ENCODE measurements at places on chromosomes 1 and 21. TPM values are rescaled to one million over a fixed set of nuclear protein-coding genes. Genes with fewer than 3 reads are reported as not detected.

DNA sequence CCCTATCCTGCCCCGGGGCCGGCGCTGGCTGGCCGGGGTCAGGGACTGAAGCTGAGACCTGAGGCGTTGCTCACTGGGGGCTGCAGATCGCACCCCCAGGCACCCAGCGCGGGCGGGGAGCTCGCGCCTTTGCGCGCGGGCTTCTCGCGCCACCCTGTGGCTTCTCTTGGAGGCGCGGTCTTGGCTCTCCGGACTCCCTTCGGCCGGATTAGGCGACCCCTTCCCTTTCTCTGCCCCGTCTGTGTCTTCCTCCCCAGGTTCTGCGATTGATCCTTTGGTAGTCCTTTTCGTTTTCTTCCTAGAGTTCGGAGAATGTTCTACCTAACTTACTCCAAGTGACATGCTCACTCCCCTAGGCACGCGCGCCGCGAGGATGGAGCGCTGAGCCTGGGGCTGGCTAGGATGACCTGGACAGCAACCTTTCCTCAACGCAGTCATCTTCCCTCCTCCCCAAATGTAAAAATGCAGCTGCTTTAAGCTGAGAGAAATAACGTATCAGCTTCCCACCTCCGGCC is 495 bp upstream of the NTRK1 start:
- H3K4me3 ChIP-seq = peak overlapping the region; percentile 61
- peaks cover 44% of the 10 kb centered on the region for H3K27me3 ChIP-seq
- H3K27ac ChIP-seq = no peak overlapping the region

DNA sequence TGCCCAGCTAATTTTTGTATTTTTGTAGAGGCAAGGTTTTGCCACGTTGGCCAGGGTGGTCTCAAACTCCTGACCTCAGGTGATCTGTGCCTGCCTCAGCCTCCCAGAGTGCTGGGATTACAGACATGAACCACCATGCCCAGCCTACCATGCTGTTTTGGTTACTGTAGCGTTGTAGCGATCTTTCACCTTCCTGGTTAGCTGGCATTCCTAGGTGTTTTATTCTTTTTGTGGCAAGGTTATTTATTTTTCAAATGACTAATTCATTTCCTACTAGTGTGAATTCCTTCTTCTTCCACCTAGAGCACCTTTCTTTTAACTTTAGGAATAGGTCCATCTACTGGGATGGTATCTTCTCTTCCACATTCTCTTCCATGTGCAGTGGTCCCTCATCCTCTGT is 29.3 kb downstream of the TMEM200B start:
- no peaks in the 10 kb centered on the region for H3K27me3 ChIP-seq
- no peak overlapping the region for H3K4me3 ChIP-seq
- no peak for DNase-seq
- H3K27ac ChIP-seq = no peak overlapping the region
- no peaks in the 10 kb centered on the region for H3K4me1 ChIP-seq

GRCh38 chr1:170030212-170030611 is 44.3 kb downstream of the KIFAP3 start:
- no peak overlapping the region for H3K4me3 ChIP-seq
- peaks cover 6% of the 10 kb centered on the region for H3K4me1 ChIP-seq
- no peaks in the 10 kb centered on the region for H3K27me3 ChIP-seq
- peaks cover 30% of the 10 kb centered on the region for H3K36me3 ChIP-seq
- DNase-seq = no peak
- H3K27ac ChIP-seq = no peak overlapping the region

- no peak for DNase-seq
- peaks cover 13% of the 10 kb centered on the region for H3K4me1 ChIP-seq
- H3K27me3 ChIP-seq = peaks cover 11% of the 10 kb centered on the region
- no peaks in the 10 kb centered on the region for H3K36me3 ChIP-seq
- H3K4me3 ChIP-seq = no peak overlapping the region
These were observed 147.4 kb upstream of the USP24 start for GRCh38 chr1:55362558-55362957.

- H3K27me3 ChIP-seq = peaks cover 22% of the 10 kb centered on the region
- DNase-seq = no peak
- H3K27ac ChIP-seq = no peak overlapping the region
- H3K36me3 ChIP-seq = no peaks in the 10 kb centered on the region
These were observed 3.5 kb upstream of the PLXNA2 start for GRCh38 chr1:208247696-208248095.

DNA sequence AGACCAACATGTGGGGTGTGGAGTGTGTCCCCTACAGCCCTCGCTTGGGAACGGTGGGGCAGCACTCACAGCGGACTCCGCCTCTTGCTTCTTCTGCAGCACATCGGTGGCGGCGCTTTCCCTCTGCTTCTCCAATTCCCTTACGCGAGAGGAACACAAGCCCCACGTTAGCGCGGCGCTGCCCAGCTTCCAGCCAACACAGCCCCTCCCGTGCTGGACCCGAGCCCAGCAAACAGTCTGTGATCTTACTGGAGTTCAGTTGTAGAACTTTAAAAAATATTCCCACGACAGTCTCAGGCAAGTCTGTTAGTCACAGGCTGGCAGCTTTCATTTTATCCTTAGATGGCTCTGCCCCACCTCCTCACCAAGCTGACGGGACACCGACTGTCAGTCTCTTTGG is 13.6 kb downstream of the THAP3 start:
- H3K27ac ChIP-seq = no peak overlapping the region
- H3K36me3 ChIP-seq = peaks cover 16% of the 10 kb centered on the region
- no peak for DNase-seq
- no peak overlapping the region for H3K4me3 ChIP-seq

BSND gene
- total RNA-seq = 0.05 TPM

MLLT11 gene
- total RNA-seq = 4.7 TPM

PKLR gene
- not detected for total RNA-seq

TRABD2B gene
- total RNA-seq = not detected
